Mesendoderm (in vitro differentiated cells): ENCODE measurements at places on chromosomes 6 and 20.
A peak's percentile ranks its signal among the peaks of the same experiment; 100 is the strongest.

DNA sequence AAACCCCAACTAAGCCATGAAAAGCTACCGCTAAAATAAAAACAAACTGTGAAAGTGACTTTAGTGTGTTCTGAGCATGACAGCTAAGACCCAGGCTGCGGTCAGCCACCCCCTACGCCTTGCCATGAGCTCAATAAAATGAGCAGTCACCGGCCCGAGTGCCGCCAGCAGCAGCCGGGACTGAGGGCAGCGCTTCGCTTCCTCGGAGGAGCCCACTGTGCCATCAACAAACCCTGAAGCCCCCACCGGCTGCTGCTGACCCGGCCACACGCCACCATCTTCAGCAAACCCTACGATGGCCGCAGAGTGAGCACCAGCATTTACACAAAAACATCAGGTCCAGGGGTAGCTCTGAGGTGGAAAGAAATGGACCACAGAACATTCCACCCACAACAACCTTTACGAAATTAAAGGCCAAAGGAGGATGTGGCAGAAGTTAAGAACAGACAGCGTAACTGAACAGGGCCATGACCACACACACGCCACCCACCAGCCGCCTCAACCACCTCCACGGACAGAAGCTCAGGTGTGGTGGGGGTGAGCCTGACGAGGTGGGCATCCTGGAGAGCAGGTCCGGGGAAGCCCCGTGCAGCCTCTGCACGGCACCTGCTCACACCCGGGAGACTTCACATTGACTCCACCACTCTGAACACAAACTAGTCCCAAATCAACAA is 67.0 kb downstream of the THBS2 start:
- no peak overlapping the region for H3K4me3 ChIP-seq
- no peak overlapping the region for H3K27ac ChIP-seq
- H3K4me1 ChIP-seq, result no peaks in the 10 kb centered on the region

- H3K4me3 ChIP-seq, result no peak overlapping the region
- no peaks in the 10 kb centered on the region for H3K27me3 ChIP-seq
- no peak for DNase-seq
- no peaks in the 10 kb centered on the region for H3K36me3 ChIP-seq
Measured at GRCh38 chr6:140047321-140047720, 672.9 kb upstream of the CITED2 start.

DNA sequence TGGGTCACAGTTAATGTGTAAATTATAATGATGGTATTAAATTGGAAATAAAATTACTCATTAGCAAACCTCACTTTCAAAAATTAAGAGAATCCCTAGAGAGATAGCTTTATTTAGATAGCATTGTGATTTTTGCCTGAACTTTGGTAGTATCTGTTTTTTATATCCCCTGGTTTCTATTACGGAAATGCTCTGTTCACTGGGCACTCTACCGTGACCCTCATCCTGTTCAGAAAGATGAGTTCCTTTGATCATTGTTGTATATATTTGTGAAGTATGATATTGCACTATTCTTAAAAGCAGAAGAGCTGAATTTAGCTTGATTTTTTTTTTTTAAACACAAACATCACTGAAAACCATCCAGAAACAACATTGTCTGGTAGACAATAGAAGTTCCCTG is 1143.8 kb upstream of the MAP3K7 start:
- no peaks in the 10 kb centered on the region for H3K36me3 ChIP-seq
- H3K4me3 ChIP-seq, result no peak overlapping the region
- DNase-seq, result no peak
- H3K27ac ChIP-seq, result no peak overlapping the region
- no peaks in the 10 kb centered on the region for H3K4me1 ChIP-seq
- no peaks in the 10 kb centered on the region for H3K27me3 ChIP-seq

DNA sequence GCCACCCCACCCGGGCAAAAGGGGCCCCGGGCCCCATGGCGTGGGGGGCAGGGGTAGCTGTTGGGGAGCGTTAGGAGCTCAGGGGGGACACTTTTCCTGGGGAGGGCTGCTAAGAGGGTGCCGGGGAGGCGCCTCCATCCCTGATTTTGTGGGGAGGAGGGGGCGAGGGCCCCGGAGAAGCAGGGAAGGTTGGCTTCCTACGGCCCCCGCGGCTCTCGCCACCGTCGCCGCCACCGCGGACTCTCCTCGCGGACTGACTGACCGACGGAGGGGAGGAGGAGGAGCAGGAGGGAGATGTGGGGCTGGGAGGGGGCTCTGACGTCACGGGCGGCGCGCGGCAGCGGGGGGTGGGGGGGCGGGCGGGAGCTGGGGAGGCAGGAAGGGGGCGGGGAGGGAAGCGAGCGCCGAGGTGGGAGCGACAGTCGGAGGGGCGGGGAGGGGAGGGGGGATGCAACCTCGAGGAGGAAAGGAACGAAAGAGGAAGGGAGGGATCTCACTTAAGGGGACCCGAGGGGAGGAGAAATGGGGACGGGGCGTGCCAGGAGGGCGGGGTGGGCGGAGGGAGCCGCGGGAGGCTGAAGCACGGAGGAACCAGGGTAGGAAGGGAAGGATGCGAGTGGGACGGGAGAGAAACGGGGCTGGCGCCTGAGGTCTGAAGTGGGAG is 5.1 kb downstream of the GABBR1 start:
- H3K4me1 ChIP-seq, result peaks cover 32% of the 10 kb centered on the region
- H3K27ac ChIP-seq, result peak overlapping the region; percentile 88
- peak overlapping the region; percentile 93 for H3K4me3 ChIP-seq
- peaks cover 5% of the 10 kb centered on the region for H3K36me3 ChIP-seq
- H3K27me3 ChIP-seq, result no peaks in the 10 kb centered on the region
- peak; percentile 96 for DNase-seq

DNA sequence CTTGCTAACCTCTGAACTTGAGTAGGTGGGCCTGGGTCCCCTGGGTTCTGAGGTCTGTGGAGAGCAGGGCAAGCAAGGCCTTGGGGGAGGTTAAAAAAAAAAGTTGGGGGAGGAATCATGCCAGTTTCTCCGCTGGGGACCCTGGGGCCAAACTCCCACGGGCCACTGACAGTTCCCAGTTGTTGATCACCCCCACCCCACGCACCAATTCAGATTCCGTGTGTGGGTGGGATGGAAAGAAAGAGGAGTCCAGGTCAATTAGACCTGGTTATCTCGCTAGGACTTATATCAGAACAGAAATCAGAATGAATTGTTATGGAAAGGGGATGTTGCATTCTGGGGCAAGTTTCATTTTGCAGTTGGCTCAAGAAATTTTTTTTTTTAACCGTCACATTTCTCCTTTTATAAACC is 46.7 kb upstream of the SUPT3H start:
- no peak overlapping the region for H3K4me3 ChIP-seq
- peaks cover 3% of the 10 kb centered on the region for H3K4me1 ChIP-seq
- no peaks in the 10 kb centered on the region for H3K36me3 ChIP-seq
- no peak for DNase-seq
- peaks cover 17% of the 10 kb centered on the region for H3K27me3 ChIP-seq

DNA sequence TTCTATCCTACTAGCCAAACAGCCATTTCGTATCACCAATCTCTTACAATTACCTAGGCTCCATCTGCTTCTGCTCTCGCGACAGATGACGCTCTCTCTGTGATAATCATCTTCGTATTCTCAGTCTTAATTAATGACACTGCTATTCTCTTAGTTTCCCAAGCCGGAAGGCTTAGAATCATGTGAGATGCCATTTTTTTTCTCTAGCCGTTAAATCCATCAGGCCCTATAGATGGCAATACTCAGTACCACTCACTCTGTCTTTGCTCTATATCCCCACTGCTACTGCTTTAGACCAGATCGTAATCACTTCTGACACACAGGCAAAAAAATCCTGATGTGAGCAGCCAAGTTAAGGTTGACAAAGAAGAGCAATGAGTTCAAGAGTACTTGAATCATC is 2.1 kb upstream of the THEMIS start:
- no peaks in the 10 kb centered on the region for H3K36me3 ChIP-seq
- DNase-seq, result peak; percentile 20
- no peak overlapping the region for H3K27ac ChIP-seq
- no peaks in the 10 kb centered on the region for H3K27me3 ChIP-seq
- H3K4me1 ChIP-seq, result peaks cover 1% of the 10 kb centered on the region
- H3K4me3 ChIP-seq, result no peak overlapping the region

- H3K4me3 ChIP-seq, result no peak overlapping the region
- H3K36me3 ChIP-seq, result no peaks in the 10 kb centered on the region
Measured at GRCh38 chr6:40482532-40482931, 104.6 kb downstream of the LRFN2 start.

DNA sequence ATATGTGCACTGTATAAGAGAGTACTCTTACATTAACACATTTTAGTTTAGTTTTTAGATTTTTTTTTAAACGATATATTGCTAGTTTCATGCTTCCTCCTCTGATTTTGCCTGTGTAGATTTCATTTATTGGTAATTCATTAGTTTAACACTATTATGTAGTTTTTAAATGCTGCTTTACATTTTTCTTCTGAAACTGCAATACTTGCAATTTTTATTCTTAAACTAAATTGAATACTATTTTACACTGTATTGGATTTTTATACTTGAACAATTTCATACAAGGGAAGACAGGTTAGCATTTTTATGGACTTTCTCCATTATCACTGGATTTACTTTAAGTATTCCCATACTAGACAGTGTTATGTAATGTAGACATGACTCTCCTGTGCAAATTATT is 12.2 kb downstream of the RBM24 start:
- H3K27me3 ChIP-seq, result no peaks in the 10 kb centered on the region
- H3K36me3 ChIP-seq, result no peaks in the 10 kb centered on the region
- no peak for DNase-seq
- H3K27ac ChIP-seq, result no peak overlapping the region
- H3K4me3 ChIP-seq, result no peak overlapping the region

DNA sequence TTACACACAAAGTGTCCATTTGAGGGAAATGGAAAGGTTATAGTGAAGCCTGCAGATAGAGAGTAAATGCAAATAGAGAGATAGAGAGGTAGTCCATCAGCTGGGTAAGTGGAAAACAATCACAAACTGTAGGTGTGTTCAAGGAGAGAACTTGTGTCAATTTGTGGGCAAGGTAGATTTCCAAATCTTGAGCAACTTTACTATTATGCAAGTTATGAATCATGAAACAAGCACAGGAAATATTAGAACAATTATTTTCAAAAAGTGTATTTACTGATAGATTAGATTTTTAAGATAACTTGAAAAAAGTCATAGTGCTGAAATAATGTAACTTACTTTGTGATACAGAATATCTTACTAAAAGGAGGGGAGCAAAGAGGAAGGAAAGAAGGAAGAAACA is 792.9 kb downstream of the EYS start:
- no peaks in the 10 kb centered on the region for H3K36me3 ChIP-seq
- H3K4me3 ChIP-seq, result no peak overlapping the region
- H3K27ac ChIP-seq, result no peak overlapping the region
- H3K4me1 ChIP-seq, result no peaks in the 10 kb centered on the region
- DNase-seq, result no peak
